Suprapubic skin (tissue), 4 donors: ENCODE measurements at places on chromosomes 5 and 9.

DNA sequence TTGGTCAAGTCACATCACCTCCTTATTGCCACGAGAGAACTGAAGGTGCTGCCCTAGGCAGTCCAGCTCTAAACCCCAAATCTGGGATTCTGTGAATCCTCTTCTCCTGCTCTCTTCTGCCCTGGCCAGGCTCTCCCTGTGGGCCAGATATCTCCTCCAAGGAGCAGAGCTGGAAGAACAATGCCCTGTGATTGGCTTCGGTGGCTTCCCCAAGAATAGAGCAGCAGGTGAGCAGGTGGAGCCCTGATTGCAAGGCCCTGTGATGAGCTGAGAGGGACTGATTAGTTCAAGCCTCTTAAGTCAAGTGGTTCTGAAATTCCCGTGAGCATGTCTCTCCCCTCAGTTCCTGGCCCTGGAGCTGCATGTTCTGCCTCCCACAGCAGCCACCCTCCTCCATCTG, 175.3 kb upstream of the BRINP1 start:
- no peak for DNase-seq

- DNase-seq: no peak
These were observed 5.9 kb downstream of the TRIO start for GRCh38 chr5:14148890-14149671.

DNA sequence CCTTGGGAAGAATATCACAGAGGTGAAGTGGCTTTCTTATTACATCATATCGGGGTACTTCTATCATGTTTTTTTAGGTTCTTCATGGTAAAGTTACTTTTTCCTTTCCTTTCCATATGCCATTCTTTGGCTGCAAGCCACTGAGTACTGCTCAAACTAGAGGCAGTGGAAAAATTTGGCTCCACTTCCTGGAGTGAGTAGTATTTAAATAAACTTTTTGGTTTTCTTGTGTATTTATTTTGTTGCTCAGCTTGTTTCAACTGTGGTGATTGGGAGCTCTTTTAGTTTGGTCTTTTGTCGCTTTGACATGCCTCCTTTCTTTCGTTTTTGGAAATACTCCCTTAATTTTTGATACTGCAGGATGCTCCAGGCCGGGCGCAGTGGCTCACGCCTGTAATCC, 69.8 kb downstream of the WDR70 start:
- no peak for DNase-seq

GRCh38 chr5:104347119-104347708, 784.6 kb upstream of the NUDT12 start:
- no peak for DNase-seq

- no peak for DNase-seq
These were observed 5.3 kb upstream of the FAM120AOS start for GRCh38 chr9:93458712-93459111.

DNA sequence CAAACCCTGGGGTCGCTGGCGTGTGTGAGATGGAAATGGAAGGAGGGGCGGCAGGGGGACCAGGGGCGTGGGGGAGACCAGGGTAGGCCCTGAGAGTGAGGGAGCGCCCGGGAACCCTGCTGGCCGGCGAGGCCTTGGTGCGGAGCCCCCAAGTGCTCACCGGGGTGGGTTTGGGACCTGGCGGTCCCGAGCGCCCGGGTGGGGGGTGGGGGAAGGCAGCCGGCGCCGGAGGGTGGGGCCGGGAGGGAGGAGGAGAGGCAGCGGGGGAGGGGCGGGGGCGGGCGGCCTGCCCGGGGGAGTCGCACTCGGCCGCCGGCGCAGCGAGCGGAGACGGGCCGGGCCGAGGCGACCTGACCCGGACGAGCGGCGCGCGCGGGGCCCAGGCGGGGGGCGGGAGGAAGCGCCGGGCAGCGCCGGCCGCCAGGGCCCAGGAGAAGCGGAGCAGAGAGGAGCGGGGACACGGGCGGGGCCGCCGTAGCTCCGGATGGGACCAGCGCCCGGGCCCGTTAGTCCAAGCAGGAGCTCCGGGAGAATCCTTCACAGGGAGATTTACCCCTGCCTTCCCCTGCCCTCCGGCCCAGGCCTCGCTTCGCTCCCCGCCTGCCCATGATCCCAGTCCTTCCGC, at the start of gene NPR2:
Gene NPR2, plus strand, starts transcription at position 295 of the 625 bp plus-strand sequence. CDS start 818 bp downstream, outside the sequence.
- DNase-seq: peak; percentile 71

GRCh38 chr5:102341681-102342288, 45.7 kb upstream of the SLCO4C1 start:
- DNase-seq: no peak

DNA sequence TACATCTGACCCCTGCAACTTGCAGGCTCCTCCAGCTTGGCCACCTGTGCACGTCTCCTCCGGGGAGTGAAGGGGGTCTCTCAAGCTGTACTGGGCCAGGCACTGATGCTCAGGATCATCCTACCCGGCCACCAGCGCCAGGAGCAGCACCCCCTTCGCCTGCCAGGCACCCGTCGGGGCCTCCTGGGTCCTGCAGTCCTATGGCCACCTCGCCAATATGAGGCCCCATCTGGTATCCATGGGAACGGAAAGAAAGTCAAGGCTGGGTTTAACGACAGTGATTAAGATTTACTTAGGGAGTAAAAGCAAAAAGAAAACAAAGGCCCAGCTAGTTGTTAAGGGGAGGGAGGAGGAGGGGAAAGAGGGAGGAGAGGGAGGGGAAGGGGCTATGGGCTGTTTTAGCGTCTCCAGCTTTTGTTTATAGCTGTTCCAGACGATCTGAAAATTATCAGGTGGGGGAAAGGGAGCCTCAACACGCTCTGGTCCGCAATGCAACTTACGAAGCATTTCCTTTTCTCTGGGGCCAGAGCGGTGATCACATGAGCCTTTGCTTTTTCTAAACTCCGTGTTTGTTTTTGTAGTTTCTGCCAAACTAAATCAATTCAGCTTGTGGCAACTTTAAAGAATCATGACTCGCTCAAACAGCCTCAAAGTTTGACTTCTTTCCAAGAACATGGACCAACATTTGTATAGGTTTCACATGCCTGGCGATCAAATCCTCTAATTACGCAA, 132.4 kb downstream of the ROR2 start:
- no peak for DNase-seq

DNA sequence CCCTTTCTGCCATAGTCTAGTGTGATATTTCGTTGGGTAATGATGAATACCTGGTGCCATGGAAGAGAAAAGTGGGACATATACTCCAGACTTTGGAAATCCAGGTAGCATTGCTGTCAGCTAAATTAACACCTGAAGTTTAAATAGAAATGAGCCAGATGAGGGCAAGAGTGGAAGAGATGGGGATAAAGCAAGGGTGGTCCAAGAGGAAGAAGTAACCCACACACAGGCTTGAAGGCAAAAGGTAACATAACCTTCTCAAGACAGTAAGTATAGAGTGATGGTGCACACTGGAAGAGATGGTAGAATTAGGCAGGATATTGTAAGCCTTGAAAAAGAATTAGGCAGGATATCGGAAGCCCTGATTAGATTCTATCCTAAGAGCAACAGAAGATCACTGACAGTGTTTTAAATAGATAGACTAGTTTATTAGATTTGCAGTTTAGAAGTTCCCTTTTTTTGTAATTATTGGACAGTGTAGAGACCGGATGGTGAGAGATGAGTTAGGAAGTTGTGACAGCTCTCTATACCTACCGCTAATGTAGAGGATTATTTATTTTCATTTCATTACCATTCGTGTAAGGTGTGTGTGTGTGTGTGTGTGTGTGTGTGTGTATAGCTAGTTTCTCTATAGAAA, 16.8 kb downstream of the ANXA1 start:
- DNase-seq: no peak

DNA sequence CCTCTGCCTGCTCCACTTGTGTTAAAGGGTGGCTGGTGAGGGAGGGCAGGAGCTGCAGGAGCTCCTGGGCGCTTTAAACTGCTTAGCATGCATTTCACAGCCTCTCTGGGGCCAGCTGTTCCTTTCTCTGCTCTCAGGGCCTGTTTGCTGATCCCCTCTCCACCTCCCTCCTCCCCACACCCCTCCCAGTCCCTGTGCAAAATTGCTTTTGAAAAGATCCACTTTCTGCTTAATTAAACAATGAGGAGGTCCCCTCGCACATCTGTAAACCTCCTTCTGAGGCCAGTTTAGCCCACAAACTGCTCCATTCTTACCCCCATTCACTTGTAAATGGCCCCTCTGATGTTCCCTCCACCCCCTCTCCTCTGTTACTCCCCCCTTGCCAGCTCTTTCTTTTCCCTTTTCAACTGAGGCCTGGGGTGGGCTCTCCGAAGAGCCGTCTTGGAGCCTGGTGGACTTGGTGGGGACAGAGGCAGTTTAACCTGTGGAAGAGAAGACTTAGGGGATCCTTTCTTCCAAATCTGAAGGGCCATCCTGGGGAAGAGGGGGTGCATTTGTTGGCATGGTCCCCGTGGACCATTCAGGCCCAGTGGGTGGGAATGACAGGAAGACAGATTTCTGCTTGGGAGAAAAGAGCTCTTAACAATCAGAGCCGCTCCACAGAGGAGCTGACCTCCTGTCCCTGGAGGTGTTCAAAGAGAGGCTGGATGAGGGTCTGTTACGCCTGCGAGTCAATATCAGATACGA, 12.0 kb downstream of the URM1 start:
- no peak for DNase-seq

DNA sequence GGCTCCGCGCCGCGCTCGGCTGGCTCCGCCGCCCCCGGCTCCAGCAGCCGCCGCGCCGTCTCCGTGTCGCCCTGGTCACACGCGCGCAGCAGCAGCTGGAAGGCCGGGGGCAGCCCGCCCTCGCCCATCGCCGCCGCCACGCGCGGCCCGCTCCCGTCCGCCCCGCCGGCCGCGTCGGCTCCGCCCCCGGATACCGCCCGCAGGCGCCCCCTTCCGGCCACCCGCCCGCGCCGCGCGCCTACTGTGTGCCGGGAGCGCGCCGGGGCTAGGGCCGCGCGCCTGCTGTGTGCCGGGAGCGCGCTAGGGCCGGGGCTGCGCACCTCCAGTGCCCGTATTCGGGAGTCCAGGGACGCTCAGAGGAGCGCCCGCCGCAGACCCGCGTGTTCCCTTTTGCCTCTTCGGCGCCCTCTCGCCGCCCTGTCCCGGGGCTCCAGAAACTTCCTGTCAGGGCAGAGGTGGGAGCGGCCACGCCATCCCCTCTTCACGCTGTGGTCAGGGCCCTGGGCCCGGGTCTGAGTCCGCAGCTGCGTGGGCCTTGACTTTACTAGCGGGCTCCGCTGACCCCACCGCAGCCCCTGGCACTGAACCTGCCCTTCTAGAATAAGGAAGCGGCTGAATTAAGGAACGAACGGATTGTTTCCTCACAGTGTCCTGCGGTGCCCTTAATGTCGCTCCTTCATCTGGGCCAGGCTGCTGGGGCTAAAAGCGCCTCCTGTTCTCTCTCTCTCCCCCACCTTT, at the start of gene ANKS6:
Gene ANKS6, minus strand, starts transcription at position 192 of the 738 bp plus-strand sequence. Its CDS starts 64 bp downstream, at position 128.
- no peak for DNase-seq

DNA sequence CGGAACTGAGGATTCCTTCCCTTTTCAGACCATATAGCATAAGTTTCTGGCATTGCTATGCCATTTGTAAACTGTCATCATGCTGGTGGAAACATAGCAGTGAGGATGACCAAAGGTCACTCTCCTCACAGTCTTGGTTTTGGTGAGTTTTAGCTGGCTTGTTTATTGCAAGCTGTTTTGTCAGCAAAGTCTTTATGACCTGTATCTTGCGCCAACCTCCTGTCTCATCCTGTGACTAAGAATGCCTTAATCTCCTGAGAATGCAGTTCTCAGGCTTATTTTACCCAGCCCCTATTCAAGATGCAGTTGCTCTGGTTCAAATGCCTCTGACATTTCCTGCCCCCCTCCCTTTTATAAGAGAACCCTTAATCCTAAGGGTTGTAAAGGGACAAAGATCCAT, 26.7 kb upstream of the GRIA1 start:
- no peak for DNase-seq

GRCh38 chr9:70802206-70802605, 319.2 kb downstream of the TRPM3 start:
- no peak for DNase-seq
